Karpas-422 (cell line): ENCODE measurements at places on chromosomes 1 and 21. TPM values are rescaled to one million over a fixed set of nuclear protein-coding genes. Genes with fewer than 3 reads are reported as not detected.
A peak's percentile ranks its signal among the peaks of the same experiment; 100 is the strongest.

- H3K36me3 ChIP-seq, result peaks cover 35% of the 10 kb centered on the region
- no peak overlapping the region for H3K27ac ChIP-seq
- H3K4me3 ChIP-seq, result no peak overlapping the region
- no peaks in the 10 kb centered on the region for H3K27me3 ChIP-seq
- peak; percentile 91 for DNase-seq
Observed at GRCh38 chr1:111769517-111770146, 13.9 kb downstream of the DDX20 start.

DNA sequence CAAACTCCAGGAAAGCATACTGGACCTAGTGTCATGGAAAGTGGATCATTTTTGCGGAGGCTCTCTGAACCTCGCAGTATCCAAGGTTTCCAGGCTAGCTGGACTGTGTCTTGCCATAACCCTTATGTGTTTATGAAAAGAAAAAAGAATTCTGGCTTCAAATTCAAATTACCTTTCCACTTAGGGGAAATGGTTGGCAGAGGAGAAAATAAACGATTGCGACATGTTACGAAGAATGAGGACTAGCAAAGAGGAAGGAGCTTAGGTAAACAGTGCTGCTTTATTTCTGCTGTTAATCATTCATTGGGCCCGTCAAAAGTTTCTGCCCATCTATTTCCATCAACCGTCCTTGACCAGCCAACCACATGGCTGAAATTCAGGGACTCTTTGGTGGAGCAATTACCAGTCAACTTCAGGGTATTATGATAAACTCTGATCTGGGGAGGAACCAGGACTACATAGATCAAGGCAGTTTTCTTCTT lies at the start of gene C4BPA:
Gene C4BPA, plus strand, starts transcription at position 342 of the 482 bp plus-strand sequence. CDS start 8,793 bp downstream, outside the sequence.
- H3K4me1 ChIP-seq, result no peaks in the 10 kb centered on the region
- no peaks in the 10 kb centered on the region for H3K36me3 ChIP-seq
- DNase-seq, result no peak
- H3K4me3 ChIP-seq, result no peak within 1 kb of the TSS

GRCh38 chr1:66505671-66506392 lies 28.1 kb upstream of the SGIP1 start:
- no peaks in the 10 kb centered on the region for H3K36me3 ChIP-seq
- H3K4me3 ChIP-seq, result no peak overlapping the region
- no peak for DNase-seq
- H3K27me3 ChIP-seq, result no peaks in the 10 kb centered on the region

DNA sequence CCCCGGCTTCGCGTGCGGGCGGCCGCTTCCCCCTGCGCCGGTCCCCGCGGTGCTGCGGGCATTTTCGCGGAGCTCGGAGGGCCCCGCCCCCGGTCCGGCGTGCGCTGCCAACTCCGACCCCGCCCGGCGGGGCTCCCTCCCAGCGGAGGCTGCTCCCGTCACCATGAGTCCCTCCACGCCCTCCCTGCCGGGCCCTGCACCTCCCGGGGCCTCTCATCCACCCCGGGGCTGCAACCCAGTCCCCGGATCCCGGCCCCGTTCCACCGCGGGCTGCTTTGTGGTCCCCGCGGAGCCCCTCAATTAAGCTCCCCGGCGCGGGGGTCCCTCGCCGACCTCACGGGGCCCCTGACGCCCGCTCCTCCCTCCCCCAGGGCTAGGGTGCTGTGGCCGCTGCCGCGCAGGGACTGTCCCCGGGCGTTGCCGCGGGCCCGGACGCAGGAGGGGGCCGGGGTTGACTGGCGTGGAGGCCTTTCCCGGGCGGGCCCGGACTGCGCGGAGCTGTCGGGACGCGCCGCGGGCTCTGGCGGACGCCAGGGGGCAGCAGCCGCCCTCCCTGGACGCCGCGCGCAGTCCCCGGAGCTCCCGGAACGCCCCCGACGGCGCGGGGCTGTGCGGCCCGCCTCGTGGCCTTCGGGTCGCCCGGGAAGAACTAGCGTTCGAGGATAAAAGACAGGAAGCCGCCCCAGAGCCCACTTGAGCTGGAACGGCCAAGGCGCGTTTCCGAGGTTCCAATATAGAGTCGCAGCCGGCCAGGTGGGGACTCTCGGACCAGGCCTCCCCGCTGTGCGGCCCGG lies 159.2 kb downstream of the RUNX1 start:
- H3K36me3 ChIP-seq, result no peaks in the 10 kb centered on the region
- peak overlapping the region; percentile 84 for H3K4me3 ChIP-seq
- H3K27me3 ChIP-seq, result no peaks in the 10 kb centered on the region
- peaks cover 32% of the 10 kb centered on the region for H3K4me1 ChIP-seq
- peak; percentile 87 for DNase-seq

DNA sequence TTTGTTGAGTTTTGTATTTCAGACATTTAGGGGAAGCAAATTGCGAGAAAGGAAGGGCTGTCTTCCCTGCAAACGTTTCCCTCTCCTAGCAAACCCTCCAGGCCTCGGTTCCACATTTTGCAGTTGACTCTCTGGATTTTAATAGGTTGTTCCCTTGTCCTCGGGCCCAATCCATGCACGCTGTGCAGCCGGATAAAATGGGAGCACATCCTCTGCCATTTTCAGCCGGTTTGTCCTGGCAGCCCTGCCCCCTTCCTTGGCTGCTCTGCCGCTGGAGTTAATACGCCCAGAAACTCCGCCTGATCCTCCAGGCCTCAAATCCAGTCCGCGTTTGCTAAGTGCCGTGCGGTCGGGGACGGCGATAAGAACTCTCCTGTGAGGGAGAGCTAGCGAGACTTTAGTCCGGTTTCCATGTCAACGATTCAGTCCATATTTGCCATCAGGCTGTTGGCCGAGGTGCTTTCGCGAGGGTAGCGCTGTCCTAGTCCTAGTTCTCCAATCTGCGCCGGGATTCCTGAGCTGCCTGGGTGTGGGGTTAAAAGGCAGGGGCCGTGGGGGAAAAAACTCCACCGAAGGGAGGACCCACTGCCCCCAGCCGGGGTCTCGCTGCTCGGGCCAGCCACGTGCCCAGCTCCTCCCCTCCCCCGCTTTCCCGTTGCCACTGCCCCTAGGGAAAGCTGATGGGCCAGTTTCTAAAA lies 2.9 kb upstream of the ARID1A start:
- H3K4me3 ChIP-seq, result peak overlapping the region; percentile 68
- no peaks in the 10 kb centered on the region for H3K27me3 ChIP-seq
- H3K27ac ChIP-seq, result peak overlapping the region; percentile 70
- H3K36me3 ChIP-seq, result no peaks in the 10 kb centered on the region

GRCh38 chr1:201217851-201218250 lies 27.2 kb downstream of the IGFN1 start:
- DNase-seq, result no peak
- no peaks in the 10 kb centered on the region for H3K36me3 ChIP-seq
- peaks cover 8% of the 10 kb centered on the region for H3K4me1 ChIP-seq
- no peak overlapping the region for H3K4me3 ChIP-seq
- H3K27ac ChIP-seq, result no peak overlapping the region

DNA sequence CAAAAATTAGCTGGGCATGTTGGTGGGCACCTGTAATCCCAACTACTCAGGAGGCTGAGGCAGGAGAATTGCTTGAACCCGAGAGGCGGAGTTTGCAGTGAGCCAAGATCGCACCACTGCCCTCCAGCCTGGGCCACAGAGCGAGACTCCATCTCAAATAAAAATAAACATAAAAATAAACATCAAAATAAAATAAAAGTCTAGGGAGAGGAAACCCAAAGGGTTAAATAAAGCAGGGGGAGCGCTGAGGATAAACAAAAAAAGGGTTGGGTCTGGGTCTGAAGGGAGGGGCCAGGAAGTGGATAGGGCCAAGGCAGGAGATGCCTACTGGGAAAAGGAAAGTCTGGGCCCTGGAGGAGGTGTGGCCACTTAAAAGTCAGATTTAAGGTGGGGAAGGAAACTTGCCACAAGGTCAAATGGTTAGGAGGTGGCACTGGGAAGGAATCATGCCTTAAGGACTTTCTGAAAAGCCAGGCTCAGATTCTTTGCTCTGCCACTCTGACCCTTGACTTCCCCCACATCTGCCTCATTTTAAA lies 150.0 kb downstream of the ADSS2 start:
- H3K27ac ChIP-seq, result no peak overlapping the region
- H3K4me3 ChIP-seq, result no peak overlapping the region
- H3K4me1 ChIP-seq, result peaks cover 3% of the 10 kb centered on the region; the same call in 1 of the 2 replicates
- DNase-seq, result no peak

GRCh38 chr1:30682396-30683275 lies 40.7 kb downstream of the MATN1 start:
- H3K36me3 ChIP-seq, result no peaks in the 10 kb centered on the region
- no peak overlapping the region for H3K27ac ChIP-seq
- no peaks in the 10 kb centered on the region for H3K27me3 ChIP-seq
- DNase-seq, result no peak
- peaks cover 27% of the 10 kb centered on the region for H3K4me1 ChIP-seq

GRCh38 chr21:31133243-31133830 lies 95.1 kb upstream of the KRTAP19-8 start:
- H3K4me1 ChIP-seq, result no peaks in the 10 kb centered on the region; the same call in 1 of the 2 replicates
- no peak overlapping the region for H3K4me3 ChIP-seq
- no peaks in the 10 kb centered on the region for H3K36me3 ChIP-seq
- H3K27ac ChIP-seq, result no peak overlapping the region
- no peak for DNase-seq

DNA sequence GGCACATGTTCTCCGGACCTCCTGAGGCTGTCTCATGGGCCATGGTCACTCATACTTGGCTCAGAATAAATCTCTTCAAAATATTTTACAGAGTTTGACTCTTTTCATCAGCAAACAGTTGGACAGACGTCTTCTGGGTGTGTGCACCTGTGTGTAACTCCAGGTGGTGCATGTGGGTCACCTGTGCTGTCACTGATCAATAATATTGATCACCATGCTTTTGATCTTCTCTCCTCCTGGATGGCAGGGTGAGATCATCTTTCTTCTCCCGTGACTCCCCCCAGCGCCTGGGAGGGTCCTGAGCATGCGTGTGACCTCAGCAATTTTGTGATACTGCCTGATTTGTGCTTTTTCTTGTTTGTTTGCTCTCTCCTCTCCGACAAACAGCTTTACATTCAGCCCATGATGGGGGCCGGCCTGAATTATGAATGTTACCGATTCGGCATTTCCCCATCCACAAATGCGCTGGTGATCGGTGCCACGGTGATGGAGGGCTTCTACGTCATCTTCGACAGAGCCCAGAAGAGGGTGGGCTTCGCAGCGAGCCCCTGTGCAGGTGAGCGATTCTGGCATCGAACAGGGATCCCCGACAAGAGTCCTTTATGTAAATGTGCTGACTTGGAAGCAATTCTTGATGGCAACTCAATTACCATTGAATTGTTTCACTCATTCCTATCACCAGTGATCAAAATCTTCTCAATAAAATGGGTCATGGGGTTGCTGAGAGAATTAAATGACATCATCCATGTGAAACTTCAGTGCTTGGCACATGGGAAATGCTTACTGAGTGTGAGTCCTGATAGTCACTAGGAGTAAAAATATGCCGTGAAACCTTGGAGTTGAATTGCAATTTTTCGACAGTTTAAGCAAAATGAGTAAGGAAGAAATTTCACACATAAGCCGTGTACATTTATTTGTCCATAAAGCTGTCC lies 59.6 kb upstream of the FAM3B start:
- H3K36me3 ChIP-seq, result no peaks in the 10 kb centered on the region
- H3K27me3 ChIP-seq, result no peaks in the 10 kb centered on the region
- H3K4me3 ChIP-seq, result no peak overlapping the region
- no peaks in the 10 kb centered on the region for H3K4me1 ChIP-seq
- DNase-seq, result no peak
- H3K27ac ChIP-seq, result no peak overlapping the region

DNA sequence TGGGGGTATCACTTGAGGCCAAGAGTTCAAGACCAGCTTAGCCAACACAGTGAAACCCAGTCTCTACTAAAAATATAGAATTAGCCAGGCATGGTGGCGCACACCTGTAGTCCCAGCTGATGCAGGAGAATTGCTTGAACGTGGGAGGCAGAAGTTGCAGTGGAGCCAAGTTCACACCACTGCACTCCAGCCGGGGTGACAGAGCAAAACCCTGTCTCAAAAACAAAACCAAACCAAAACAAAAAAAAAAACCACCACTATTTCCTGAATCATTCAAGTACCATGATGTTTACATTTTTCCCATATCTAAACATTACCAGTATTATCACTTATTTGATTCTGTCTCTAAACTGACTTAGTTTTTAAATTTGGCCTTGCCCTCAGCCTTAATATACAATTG lies 29.5 kb downstream of the TUT4 start:
- H3K27me3 ChIP-seq, result no peaks in the 10 kb centered on the region
- no peaks in the 10 kb centered on the region for H3K4me1 ChIP-seq
- no peak overlapping the region for H3K27ac ChIP-seq
- peaks cover 17% of the 10 kb centered on the region for H3K36me3 ChIP-seq

GRCh38 chr21:14762734-14763694 lies 216.9 kb upstream of the SAMSN1 start:
- H3K4me3 ChIP-seq, result peak overlapping the region; percentile 35; the same call in 1 of the 2 replicates
- no peaks in the 10 kb centered on the region for H3K36me3 ChIP-seq
- H3K4me1 ChIP-seq, result peaks cover 31% of the 10 kb centered on the region
- peak; percentile 87 for DNase-seq

PACC1 gene
- 8.5 and 17.9 TPM in 2 replicates for total RNA-seq

KIF14 gene
- total RNA-seq, result 12.4 and 15.2 TPM in 2 replicates

CHD5 gene
- not detected in 2 replicates for total RNA-seq

C1orf115 gene
- 0.11 TPM in 1 of 2 replicates, not detected in the other for total RNA-seq

DEPDC1 gene
- total RNA-seq, result 13.3 and 36.6 TPM in 2 replicates
